ENCODE measurements at places on chromosomes 2 and 18.
A peak's percentile ranks its signal among the peaks of the same experiment; 100 is the strongest.

GRCh38 chr18:24214913-24215312, 76.1 kb downstream of the CABYR start:
- DNase-seq = no peak

- DNase-seq = peak; percentile 1
Observed at GRCh38 chr2:49619804-49620203, 465.5 kb upstream of the FSHR start.

DNA sequence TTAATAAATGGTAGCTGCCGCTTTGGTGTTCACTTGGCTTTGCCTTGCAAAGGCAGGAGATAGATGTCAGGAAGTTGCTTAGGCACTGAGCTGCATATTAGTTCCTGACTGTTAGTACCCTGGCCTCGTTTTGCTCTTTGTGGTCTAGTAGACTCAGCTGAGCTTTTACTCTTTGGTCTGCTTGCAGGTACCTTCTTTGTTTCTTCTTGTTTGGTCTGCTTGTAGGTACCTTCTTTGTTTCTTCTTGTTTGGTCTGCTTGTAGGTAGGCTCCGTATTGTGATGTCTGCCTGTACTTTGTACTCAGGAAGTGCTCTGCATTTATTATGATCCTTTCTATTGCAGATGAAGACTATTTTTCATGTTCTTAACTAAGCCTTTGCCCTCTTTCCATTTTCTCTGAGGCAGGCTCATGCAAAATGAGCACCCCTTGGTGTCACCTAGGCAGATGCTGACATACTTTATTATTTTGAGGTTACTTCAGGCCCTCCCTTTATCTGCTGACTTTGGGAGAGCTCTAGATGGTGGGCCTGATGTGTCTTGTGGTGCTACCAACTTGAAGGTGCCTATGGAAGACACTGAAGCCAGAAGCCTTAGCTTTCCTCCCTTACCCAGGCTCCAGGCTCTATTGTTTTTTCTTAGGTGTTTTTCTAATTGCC, 6.0 kb downstream of the RPIA start:
- DNase-seq = no peak

DNA sequence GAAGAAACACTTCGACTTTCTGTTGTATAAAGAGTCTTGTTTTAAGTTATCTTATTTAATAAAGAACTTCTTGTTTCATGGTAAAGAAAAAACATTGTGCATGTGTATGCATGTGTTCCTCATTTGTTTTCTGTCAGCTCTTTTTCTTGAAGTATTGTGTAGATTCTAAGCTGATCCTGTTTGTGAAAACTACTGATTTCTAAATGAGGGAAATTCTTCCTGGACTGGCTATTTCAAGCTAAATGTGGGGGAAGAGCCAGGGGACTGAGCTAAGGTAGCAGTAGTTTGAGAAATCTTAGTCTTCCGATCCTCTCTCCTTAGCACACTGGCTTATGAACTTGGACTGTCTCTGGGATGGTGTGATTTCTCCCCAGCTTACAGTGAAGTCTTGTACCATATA, 56.4 kb upstream of the RBMS1 start:
- no peak for DNase-seq

DNA sequence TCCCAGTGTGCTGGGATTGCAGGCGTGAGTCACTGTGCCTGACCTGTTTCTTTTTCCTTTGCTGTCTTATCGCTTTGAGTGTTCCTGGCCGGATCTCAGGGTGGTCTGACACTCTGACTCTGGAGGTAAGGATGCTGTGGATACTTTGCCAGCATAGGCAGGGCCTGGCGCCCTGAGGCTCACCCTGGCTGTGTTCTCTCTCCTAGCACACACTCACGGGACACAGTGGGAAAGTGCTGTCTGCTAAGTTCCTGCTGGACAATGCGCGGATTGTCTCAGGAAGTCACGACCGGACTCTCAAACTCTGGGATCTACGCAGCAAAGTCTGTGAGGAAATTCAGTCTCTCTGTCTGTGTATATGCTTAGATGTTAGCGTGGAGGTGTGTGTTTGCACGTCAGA, 18.0 kb upstream of the SAG start:
- no peak for DNase-seq

- no peak for DNase-seq
Observed at GRCh38 chr2:48250943-48251342, 279.0 kb upstream of the STON1 start.

DNA sequence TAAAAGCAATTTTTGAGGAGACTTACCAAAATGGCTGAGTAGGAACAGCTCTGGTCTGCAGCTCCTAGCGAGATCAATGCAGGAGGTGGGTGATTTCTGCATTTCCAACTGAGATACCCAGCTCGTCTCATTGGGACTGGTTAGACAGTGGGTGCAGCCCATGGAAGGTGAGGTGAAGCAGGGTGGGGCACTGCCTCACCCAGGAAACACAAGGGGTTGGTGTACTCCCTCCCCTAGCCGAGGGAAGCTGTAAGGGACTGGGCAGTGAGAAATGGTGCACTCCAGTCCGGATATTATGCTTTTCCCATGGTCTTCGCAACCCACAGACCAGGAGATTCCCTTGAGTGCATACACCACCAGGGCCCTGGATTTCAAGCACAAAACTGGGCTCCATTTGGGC, 419.0 kb downstream of the NUP35 start:
- DNase-seq = no peak

GRCh38 chr2:27148801-27149439, at the start of gene TCF23:
Gene TCF23 (plus strand): TSS chr2:27149004. CDS start chr2:27149134, 130 bp downstream.
- DNase-seq = no peak

DNA sequence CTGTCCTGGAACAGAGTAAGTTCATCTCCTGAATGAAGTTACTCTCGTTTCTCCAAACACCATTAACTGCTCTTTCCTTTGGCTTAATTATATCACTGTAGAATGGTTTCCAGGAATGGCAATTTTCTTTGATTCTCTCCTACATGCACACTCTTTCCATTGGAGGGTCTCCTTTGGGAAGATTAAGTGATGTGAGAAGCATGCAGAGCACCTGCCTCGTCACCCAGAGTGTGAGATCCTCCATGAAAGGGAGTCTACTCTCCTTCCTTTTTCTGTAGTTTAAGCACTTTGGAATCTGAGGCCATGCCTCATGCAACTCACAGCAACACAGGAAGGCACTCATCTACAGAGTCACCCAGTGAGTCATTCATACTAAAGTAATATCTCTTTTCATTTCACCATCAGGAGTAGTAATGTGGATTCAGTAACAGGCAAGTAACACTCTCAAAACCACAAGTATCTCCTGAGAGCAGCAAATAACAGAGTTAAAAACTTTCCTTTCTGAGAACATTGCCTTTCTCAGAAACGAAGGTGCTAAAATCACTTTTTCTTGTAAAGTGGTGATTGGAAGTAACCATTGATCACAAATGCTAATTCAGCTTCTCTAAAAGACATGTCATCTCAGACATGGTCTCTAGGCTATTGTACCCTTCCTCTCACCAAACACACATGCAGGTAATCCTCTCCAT, 52.8 kb upstream of the IL1RL1 start:
- peak; percentile 95 for DNase-seq
